ENCODE measurements at places on chromosomes 2 and 18.

GRCh38 chr2:112790305-112790704 is 6.0 kb upstream of the IL1A start:
- no peak for DNase-seq

DNA sequence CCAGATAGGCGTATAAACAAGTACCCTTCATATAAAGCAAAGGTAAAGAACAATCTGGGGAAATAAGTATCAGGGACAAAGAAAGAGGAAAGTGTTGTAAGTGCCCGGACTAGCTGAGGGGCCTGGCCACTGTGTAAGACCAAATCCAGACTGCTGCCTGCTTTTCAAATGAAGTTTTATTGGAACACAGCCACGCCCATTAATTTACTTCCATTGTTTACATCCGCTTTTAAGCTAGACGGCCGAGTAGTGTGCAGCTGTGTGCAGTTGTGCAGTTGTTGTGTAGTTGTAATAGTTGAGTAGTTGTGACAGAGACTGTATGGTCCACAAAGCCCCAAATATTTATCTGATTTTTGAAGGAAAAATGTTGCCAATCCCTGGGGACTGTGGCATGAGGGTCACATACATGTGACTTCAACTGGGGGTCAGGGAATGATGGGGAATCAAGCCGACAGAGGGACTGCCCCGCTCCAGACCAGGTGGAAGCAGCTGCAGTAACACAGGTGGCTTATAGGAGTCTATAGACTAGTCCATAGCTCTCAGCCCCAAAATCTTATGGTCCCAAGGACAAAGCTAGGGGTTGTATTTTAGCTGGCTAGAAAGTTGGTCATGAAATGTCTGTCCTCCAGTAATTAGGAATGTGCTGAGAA is 30.0 kb downstream of the FHL2 start:
- no peak for DNase-seq

DNA sequence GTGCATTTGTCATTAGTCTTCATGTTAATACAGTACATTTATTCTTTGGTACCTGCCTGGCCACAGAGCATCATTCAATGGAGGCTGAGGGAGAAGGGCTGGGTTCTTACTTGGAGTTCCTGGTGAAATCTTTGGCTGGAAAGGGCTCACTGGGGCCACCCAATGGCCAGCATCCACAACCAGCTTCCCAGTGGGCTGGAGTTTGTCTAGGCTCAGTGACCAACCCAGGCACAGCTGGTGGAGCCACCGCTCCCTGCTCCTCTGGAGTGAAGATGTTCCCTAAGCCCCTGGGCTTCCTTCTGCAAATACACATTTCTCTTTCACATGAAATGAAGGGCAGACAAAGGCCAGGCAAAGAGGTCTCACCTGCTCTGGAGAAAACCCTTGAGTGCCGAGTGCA is 34.4 kb downstream of the EHD3 start:
- DNase-seq: no peak

DNA sequence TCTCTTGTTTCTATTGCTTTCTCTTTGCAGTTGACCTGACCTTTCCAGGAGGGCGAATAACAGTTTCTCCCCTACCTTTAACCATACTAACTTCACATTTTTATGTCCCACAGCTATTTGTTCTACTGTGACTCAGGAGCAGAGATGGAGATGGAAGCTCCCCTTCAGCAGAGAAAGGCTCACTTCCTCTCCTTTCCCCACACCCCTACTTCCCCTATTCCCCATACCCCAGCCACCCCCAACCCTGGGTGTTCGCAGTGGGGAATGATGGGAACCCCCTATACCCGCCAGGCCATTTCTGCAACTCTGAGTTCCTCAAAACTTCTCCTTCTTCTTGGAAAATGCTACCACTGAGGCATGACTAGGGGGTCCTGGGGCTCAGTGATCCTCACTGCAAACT is 285.4 kb upstream of the MGAT5 start:
- DNase-seq: no peak

GRCh38 chr2:22855761-22856184 is 529.2 kb upstream of the KLHL29 start:
- DNase-seq: peak; percentile 4

- DNase-seq: no peak
Measured at GRCh38 chr18:44562986-44563385, 117.7 kb upstream of the SETBP1 start.

- no peak for DNase-seq
Measured at GRCh38 chr2:239260546-239261327, 140.1 kb downstream of the HDAC4 start.

DNA sequence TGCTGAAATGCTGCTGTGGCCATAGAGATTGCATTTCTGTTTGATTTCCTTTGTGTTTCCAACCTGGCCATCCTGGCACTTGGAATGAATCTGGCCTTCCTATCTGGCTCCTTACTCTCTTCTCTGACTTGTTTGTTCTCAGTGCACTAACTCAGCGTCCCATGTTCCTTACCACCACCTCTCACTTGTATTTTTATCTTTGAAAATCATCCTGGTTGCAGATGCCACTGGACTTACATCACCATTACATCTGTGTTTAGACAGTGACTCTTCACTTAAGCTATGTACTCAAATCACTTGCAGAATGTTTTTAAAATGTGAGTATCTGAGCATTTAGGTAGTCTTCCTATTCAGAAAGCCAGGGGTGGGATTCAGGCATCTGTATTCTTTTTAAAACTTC is 239.5 kb downstream of the WDR7 start:
- DNase-seq: no peak

- DNase-seq: no peak
Measured at GRCh38 chr18:57696271-57696670, 74.6 kb upstream of the NARS1 start.

GRCh38 chr2:223210489-223210888 is 158.5 kb downstream of the KCNE4 start:
- DNase-seq: no peak

- no peak for DNase-seq
Measured at GRCh38 chr2:86768189-86768949, 22.3 kb downstream of the CD8A start.

DNA sequence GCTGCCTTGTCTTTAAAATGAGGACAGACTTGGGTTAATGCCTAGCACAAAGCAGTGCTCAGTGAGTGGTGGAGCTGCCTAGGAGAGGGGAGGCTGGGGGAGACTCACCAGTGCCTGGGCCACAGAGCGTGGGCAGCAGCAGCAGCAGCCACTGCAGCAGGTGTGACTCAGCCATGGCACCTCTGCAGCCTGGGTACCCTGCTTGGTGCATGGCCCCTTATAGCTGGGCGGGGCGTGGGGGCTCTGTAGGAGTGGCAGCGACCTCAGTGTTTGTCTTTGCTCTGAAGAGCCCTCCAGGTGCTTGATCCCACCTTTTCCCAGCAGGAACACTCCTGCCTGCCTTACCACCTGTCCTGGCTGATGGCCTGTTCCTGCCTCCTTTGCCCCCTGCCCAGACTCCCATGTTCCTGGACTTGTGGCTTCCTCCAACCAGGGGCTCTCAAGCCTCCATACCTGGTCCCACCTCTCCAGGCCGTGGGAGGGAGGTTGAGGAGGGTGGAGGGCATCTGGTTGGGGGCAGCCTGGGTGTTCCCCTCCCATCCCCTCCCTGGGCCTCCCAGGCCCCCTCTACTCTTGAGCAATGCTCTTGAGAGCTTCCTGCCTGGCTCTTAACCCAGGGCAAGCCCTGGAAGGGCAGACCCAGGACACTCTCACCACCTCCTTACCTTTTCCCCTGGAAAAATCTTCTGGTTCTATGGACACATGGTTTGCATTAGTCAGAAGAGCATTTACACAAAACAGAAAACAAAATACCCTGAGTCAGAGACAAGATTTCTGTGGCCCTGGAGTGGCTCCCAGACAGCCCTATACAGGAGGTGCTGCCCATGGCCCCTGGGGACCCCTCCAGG is at the start of gene SFTPB:
TSS of gene SFTPB (minus strand) at position 191 of the 848 bp plus-strand sequence. CDS start at position 175, 16 bp downstream.
- DNase-seq: peak; percentile 7

DNA sequence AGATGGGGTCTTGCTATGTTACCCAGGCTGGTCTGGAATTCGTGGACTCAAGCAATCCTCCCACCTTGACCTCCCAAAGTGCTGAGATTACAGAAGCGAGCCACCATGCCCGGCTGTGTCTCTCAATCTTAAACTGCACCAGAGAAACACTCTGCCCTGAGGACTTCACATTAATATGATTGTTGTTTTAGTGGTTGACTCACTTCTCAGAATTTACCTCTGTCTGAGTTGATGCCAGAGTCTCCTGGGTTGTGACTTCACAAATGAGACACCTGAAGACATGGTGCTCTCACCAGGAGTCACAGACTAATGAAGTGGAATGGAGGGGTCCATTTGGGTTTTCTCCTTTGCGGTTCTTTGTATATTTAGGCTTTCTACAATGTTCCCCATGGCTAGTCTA is 61.0 kb upstream of the TGIF1 start:
- DNase-seq: no peak

DNA sequence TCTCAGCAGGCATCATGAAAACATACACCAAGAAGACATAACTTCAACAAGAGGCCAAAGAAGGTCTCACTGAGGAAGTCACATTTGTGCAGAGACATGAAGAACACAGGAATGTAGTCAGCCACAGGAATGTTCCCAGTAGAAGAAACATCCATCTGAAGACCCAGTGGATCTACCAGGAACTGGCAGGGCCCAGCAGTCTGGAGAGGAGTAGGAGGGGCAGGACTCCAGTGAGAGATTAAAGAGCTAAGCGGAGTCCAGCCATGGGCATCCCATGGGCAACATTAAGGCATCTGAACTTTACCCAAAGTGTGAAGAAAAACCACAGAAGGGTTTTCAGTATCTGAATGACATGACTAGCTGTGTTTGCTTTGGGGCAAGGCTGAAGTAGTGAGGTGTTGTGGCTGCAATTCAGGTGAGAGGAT is 103.1 kb downstream of the UPP2 start:
- DNase-seq: no peak

- no peak for DNase-seq
Measured at GRCh38 chr2:173399229-173399628, 44.6 kb downstream of the CDCA7 start.
